ENCODE measurements at places on chromosomes 6 and 20.

GRCh38 chr6:125596020-125596419 lies 153.4 kb upstream of the HEY2 start:
- no peak for DNase-seq

DNA sequence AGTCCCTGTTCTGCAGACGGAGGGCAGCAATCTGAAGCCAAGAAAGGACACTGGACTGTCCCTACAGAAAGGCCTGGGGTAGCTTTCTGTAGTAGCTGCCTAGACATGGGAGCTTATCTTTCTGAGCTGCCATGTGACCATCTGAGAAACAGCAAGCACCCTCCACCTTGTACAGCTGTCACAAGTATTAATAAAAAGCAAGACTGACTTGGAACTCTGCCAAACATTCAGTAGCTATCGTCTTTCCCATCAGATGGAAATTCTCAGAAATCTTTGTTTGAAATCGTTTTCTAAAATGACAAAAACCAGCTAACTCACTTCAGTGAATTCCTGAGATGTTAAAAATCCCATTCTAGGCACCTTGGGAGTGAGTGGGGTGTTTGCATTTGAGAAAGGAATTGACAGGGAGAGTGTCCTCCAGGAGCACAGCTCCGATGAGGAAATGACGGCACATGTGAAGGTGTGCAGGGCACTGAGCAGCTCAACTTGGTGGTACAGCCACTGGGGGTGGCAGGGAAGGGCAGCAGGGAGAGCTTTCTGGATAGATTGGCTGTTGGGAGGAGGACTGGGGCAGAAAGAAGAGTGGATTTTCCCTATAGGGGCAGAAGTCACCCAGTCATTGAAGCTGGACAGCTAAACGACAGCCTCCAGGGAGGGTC lies 24.5 kb downstream of the ACSS1 start:
- no peak for DNase-seq

- DNase-seq: no peak
Measured at GRCh38 chr6:163311830-163312229, 102.7 kb upstream of the QKI start.

DNA sequence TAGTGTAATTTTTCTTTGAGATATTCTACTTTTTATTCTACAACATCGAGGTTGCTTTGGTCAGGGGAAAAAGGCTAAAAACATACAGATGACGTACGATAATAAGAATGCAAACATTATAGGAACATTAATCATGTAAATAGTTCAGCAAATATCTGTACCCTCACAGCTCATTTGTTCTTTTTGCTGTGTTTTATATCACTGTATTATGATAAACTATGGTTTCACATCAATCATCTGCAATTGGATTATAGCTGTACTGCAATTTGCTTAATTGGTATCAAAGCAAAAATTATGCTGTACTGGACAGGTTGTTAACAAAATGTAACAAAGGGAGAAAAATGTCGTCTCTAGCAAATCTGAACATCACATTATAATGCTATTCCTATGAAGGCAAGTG lies 597.1 kb downstream of the EPHA7 start:
- no peak for DNase-seq

DNA sequence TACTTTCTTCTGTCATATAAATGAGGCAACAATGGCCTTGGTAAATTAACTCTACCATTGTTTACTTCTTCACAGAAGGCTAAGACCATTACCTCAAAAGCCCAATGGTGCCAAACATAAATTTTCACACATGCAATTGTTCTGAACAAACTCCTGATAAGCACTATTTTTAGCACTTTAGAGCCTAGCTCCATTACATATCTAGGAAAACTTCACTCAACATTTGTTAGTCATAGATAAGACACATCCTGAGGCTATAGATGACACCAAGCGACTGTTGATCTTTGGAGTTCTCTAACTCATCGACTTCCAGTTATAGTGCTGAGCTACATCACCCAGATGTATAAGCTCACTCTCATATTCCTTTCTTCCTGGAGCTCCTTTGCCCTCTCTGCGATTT lies 245.9 kb downstream of the EYS start:
- DNase-seq: no peak

DNA sequence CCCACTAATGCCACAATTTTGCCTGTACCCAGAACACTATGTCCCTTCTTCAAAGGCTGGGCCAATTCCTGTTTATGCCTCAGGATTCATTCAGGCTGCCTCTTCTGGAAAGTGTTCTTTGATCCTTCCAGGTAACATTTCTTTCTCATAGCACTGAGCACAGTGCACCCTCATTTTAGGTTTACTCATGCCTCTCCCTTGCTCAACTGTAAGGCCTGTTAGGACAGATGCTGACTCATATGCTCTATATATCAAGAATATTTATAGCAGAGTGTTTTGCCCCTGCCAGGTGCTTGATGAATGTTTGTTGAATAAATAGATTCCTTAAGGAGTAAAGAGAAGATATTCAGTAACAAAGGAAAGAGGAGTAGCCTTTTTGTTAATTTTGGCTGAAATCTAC lies 263.9 kb downstream of the PHF3 start:
- no peak for DNase-seq

All from left hindlimb (tissue), 1 donor.